Activated CD4-positive, CD25-positive, alpha-beta regulatory T cell treated with anti-CD3 and anti-CD28 coated beads, Interleukin-2, amount 50 U/mL, for 16 hours (primary cell): ENCODE measurements at places on chromosomes 7 and 10.

DNA sequence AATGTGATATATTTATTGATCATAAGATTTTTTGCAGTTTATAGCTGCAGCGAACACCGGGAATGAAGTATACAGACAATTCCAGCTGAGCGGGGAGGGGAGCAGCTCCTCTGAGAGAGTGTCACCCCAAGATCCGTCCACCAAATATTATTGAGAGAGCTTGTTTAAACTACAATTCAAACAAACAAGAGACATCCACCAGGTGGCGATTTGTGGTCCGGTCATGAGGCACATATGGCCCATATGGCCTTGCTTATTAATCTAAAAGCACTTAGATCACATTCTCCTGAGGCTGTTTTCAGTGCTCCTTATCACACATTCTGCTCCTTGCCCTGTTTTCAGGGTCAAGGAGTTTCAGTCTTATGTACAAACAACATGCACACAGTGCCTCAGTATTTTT is 83.1 kb downstream of the THSD7A start:
- no peak for DNase-seq

GRCh38 chr10:46198516-46198915 is 88.3 kb upstream of the ANTXRL start:
- DNase-seq, result no peak

DNA sequence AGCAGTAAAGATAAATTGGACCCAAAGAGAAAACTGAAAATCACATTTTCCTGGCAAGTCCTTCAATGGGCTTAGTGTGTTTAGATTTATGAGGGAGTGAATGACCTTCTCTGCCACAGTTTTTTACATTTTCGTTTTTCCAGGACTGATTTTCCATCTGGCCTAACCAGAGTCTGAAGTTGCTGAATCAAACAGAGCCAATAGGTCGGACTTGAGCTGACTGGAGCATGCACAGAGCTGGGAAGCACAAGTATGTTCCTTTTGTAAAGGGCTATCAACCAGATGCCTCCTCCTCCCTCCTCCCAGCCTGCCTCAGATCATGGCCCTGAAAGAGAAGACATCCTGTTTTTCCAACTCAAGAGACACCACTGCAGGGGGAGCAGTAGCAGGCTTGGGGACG is 126.0 kb upstream of the ANKRD1 start:
- no peak for DNase-seq

GRCh38 chr10:86804805-86805204 is 48.4 kb downstream of the BMPR1A start:
- no peak for DNase-seq

GRCh38 chr7:135965602-135966001 is 11.6 kb downstream of the MTPN start:
- no peak for DNase-seq

DNA sequence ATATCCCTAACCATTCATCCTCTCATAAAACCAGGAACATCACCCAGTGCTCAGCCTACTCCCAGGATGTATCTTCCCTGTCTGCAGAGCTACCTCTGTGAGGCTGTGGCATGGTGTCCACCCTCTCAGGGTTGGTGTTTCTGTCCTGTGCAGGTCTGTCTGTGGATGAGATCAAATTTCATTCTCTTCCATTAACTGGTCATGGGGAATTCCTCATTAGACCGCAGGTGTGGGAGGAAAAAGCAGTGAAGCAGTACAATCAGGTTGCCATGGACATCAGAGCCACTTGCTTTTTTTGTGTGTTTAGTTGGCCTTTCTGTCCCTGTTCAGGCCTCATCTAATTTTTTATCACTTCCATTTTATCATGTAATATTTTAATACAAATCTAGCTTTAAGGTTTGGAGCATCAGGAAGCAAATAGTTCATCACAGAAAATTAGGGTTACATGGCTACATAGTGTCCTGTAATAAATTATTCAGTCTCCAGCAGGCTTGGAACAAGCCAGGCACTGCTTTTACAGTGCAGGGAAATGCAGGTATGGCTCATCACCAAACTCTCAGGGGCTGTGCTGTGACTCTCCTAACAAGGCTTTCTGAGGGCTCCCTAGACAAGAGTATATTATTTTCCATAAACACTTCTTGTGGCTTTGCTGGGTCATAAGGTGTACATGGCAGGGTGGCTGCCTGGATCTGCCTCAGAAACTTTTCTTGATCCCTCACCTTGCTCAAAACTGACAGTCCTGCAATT is 594.9 kb upstream of the IGFBP3 start:
- DNase-seq, result no peak

GRCh38 chr10:75395066-75395931 is 6.3 kb downstream of the ZNF503 start:
- DNase-seq, result no peak

- DNase-seq, result no peak
Measured at GRCh38 chr7:17325364-17325763, 26.9 kb downstream of the AHR start.

GRCh38 chr7:149731207-149731955 is 42.0 kb downstream of the ZNF467 start:
- no peak for DNase-seq

DNA sequence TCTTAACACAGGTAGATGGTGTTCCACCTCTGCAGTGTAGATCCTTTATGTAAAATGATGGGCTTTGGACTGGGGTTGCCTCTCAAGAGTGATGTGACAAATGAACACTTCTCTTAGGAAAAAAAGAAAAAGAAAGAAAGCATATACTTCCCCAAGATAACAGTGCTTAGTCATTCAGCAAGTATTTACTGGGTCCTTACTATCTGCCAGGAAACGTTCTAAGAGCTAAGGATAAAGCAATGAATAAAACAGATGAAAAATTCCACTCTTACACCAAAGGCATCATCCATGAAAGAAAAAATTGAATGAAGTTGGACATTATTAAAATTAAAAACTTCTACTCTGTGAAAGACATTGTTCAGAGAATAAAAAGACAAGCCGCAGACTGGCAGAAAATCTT is 177.3 kb downstream of the C7orf25 start:
- DNase-seq, result no peak

DNA sequence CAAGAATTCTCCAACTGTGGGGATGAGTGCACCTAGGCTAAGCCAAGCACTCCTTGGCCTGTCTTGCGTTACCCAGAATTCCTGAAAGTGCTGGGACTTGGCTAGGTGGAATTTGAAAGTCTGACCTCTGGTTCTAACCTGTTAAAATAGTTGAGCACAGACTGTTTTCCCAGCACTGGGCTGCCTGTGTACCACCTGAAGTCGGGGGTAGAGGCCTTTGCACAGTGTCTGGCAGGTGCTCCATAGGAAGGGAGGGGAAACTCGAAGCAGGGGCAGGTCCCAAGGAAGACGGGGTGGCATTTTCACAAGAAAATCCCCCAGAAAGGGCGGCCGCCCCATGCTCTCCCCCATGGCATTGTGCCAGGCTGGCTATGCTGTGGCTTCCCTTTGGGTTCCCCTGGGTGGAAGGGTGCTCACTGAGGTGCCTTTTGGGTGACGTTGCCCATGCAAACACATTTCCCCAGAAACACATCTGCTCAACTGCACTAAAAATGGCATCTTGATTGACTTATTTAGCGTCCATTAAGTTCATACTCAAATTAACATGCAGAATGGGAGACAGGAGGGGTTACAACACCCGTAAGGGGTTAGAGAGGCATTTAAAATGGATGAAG is 62.9 kb downstream of the SYPL1 start:
- no peak for DNase-seq

DNA sequence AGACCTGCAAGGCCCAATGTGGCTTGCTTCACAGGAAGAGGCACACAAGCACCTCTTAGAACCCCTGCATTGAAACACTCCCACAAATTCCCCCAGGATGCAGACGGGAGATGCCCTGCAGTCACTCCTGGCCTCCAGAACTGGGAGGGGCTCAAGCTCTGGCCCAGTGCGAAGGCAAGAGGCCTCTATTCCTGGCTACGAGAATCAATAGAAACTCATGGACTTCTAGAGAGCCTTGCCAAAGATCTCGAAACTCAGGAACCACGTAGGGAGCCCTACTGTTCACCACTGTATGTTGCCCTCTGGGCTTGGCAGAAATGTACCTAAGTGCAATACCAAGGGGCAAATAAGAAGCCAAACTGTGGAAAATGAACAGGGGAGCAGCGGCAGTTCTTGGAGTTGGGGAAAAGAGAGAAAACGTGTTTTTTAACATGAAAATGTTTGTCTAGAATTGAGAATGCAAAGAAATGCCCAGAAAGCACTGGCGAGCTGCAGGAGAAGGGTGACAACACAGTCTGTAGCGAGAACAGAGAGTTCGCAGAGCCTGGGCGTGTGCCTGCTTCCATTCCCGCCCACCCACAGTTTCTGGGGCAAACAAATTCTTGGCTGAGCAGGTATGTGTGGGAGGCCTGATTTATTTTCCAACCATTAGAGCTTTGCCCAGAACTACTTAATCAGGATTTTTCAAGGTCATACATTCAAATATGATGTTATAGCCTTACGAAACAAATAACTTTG is 260.5 kb upstream of the KLF14 start:
- DNase-seq, result no peak

- no peak for DNase-seq
Measured at GRCh38 chr7:100493476-100494264, 9.9 kb downstream of the NYAP1 start.

GRCh38 chr7:42016517-42016916 is 220.5 kb downstream of the GLI3 start:
- no peak for DNase-seq

DNA sequence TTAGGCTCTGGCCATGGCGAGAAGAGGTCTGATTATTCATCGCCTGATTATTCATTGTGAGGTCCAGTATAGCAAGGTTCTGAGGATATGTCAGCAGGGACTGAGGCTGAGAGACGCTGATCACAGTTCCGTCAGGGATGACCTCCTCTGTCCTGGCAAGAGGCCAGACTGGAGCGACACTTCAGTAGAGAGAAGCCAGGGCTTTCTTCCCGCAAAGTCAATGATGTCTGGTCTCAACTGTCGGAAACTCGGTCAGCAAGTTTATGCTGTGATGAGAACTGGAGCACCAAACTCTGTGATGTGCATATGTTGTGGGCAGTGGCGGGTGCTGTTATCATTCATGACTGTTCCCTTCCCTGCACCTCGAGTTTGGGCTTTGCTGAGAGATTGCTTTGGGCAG is 29.0 kb upstream of the GNA12 start:
- no peak for DNase-seq

DNA sequence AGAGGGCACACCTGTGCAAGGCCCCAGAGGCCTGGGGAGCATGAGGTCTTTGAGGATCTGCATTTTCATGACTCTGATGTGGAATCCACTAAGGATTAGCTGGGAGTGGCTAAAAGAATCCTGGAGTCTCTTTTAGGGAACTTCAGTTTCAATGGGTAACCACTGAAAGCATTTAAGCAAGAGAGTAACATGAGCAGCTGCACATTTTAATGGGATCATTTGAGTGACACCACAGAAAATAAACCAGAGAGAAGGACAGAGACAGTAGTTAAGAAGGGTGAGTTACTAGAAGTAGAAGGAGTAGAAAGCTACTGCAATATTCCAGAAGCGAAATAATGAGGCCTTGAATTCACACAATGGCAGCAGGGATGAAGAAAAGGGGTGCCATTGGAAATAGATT is 5.2 kb downstream of the GOT1 start:
- no peak for DNase-seq

GRCh38 chr10:28981007-28981406 is 303.7 kb downstream of the BAMBI start:
- DNase-seq, result no peak

GRCh38 chr10:133399123-133399601 is 5.2 kb downstream of the MTG1 start:
- no peak for DNase-seq

DNA sequence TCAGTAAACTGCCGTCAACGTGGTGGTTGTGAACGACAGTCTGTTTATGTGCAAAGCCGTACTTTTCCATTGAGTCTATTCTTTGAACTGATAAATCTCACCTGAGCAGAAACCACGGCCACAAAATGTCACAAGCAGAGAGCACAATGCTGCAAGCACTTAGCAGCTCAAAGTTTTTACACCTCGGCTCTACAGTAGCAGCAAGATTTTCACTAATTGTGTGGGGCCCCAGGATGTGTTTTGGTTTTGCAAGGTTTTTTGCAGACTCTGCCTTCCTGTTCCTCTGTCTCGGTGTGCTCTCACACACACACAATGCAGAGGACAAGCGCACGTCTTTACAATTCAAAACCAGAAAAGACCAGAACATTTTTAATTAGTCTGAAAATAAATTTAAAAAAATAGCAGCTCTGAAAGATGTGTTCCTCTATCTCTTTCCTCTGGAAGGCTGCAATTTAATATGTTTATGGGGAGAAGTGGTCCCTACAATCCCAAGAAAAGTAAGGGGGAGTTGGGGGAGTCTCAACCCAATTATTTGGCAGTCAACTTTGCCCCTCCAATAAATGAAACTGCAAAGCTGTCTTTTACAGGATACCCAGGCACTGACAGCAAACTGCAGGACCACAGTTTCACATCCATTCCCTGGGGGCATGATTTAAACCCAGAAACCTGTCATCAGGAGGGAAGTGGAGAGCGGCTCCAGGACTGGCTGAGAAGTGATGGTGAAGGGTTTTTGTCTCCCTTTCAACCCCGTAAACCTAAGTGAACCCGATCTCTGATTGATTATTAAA is 73.8 kb upstream of the SFMBT2 start:
- peak; percentile 31 for DNase-seq

GRCh38 chr7:28618383-28618782 is 206.1 kb downstream of the CREB5 start:
- no peak for DNase-seq

- DNase-seq, result no peak
Measured at GRCh38 chr7:47690902-47691558, 109.1 kb upstream of the TNS3 start.

- DNase-seq, result no peak
Measured at GRCh38 chr10:66218981-66219587, 706.8 kb upstream of the LRRTM3 start.

GRCh38 chr10:27369880-27370279 is 129.3 kb upstream of the ACBD5 start:
- no peak for DNase-seq

DNA sequence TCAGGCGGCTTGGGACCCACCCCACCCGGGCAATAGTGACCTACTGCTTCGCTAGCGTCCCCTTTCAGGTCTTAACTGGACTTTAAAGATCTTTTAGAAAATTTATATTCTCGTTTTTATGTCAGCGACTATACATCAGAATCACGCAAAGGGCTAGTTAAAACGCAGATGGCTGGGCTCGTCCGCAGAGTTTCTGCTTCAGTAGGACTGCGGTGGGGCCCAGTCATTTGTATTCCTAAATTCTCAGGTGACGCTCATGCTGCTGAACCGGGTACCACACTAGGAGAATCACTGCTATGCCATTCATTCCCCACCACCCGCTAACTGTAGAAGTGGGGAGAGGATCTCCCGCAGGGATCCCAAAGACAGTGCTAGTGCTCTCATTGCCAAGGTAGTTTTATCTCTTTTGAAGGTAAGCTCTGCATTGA is 12.0 kb upstream of the SP8 start:
- no peak for DNase-seq

- DNase-seq, result no peak
Measured at GRCh38 chr7:46934198-46934825, 647.6 kb downstream of the TNS3 start.

DNA sequence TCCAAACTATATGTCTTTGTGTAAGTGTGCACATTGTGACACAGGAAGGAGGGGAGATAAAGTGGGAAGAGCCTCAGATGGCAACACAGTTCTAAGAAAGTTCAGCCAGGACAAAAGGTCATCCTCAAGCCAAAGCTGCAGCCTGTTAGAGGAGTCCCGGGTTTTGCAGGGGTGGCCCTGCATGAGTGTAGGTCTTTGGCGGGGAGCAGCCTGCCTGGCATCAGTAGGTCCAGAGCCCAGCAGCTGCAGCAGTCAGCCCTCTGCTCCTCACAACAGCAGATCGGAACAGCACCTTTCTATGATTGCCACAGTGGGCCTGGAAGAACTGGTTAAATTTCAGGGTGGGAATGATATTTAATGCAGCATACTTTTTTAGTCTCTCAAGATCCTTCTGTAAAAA is 13.5 kb upstream of the VDAC2 start:
- DNase-seq, result no peak

- DNase-seq, result no peak
Measured at GRCh38 chr7:33485747-33486493, 356.6 kb downstream of the BBS9 start.
